ENCODE measurements at places on chromosomes 11 and 22. TPM values are rescaled to one million over a fixed set of nuclear protein-coding genes. Genes with fewer than 3 reads are reported as not detected.
A peak's percentile ranks its signal among the peaks of the same experiment; 100 is the strongest.

- H3K4me1 ChIP-seq: peaks cover 32% of the 10 kb centered on the region
- peak overlapping the region; percentile 72 for H3K27ac ChIP-seq
- no peak for DNase-seq
- no peaks in the 10 kb centered on the region for H3K27me3 ChIP-seq
Measured at GRCh38 chr11:61948505-61948904, 1.6 kb upstream of the BEST1 start.

Gene SESN3
- total RNA-seq: 8.1 TPM

GRCh38 chr11:61688365-61689163 is 8.4 kb downstream of the DAGLA start:
- DNase-seq: peak; percentile 80
- H3K4me1 ChIP-seq: peaks cover 44% of the 10 kb centered on the region
- H3K27me3 ChIP-seq: no peaks in the 10 kb centered on the region
- H3K36me3 ChIP-seq: no peaks in the 10 kb centered on the region
- peak overlapping the region; percentile 44 for H3K4me3 ChIP-seq

- no peak overlapping the region for H3K4me3 ChIP-seq
- no peaks in the 10 kb centered on the region for H3K36me3 ChIP-seq
- H3K4me1 ChIP-seq: no peaks in the 10 kb centered on the region
- DNase-seq: peak; percentile 31
- peaks cover 37% of the 10 kb centered on the region for H3K27me3 ChIP-seq
Measured at GRCh38 chr22:42397332-42398249, 34.6 kb downstream of the NFAM1 start.

DNA sequence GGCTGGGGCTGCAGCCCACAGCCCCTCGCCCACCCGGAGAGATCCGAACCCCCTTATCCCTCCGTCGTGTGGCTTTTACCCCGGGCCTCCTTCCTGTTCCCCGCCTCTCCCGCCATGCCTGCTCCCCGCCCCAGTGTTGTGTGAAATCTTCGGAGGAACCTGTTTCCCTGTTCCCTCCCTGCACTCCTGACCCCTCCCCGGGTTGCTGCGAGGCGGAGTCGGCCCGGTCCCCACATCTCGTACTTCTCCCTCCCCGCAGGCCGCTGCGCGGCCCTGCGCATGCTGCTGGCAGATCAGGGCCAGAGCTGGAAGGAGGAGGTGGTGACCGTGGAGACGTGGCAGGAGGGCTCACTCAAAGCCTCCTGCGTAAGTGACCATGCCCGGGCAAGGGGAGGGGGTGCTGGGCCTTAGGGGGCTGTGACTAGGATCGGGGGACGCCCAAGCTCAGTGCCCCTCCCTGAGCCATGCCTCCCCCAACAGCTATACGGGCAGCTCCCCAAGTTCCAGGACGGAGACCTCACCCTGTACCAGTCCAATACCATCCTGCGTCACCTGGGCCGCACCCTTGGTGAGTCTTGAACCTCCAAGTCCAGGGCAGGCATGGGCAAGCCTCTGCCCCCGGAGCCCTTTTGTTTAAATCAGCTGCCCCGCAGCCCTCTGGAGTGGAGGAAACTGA is 731 bp downstream of the GSTP1 start:
- H3K4me3 ChIP-seq: peak overlapping the region; percentile 91
- DNase-seq: peak; percentile 75
- peak overlapping the region; percentile 99 for H3K27ac ChIP-seq
- H3K36me3 ChIP-seq: peaks cover 34% of the 10 kb centered on the region

Gene CASP1
- total RNA-seq: 11.8 TPM

- no peaks in the 10 kb centered on the region for H3K36me3 ChIP-seq
- no peak overlapping the region for H3K27ac ChIP-seq
- no peak overlapping the region for H3K4me3 ChIP-seq
- H3K4me1 ChIP-seq: no peaks in the 10 kb centered on the region
- DNase-seq: no peak
Measured at GRCh38 chr11:27904358-27905055, 203.4 kb downstream of the KIF18A start.

Gene ARHGEF17
- 53.1 TPM for total RNA-seq

GRCh38 chr11:102599642-102600261 is 25.4 kb downstream of the MMP20 start:
- no peak overlapping the region for H3K4me3 ChIP-seq
- H3K4me1 ChIP-seq: peaks cover 4% of the 10 kb centered on the region
- no peak for DNase-seq
- no peaks in the 10 kb centered on the region for H3K27me3 ChIP-seq
- H3K36me3 ChIP-seq: no peaks in the 10 kb centered on the region
- H3K27ac ChIP-seq: no peak overlapping the region

GRCh38 chr22:49921508-49922278 is 3.3 kb downstream of the CRELD2 start:
- H3K4me3 ChIP-seq: no peak overlapping the region
- no peak overlapping the region for H3K27ac ChIP-seq
- H3K4me1 ChIP-seq: peaks cover 27% of the 10 kb centered on the region
- H3K36me3 ChIP-seq: peaks cover 49% of the 10 kb centered on the region
- DNase-seq: no peak

Gene EMSY
- 18.7 TPM for total RNA-seq

DNA sequence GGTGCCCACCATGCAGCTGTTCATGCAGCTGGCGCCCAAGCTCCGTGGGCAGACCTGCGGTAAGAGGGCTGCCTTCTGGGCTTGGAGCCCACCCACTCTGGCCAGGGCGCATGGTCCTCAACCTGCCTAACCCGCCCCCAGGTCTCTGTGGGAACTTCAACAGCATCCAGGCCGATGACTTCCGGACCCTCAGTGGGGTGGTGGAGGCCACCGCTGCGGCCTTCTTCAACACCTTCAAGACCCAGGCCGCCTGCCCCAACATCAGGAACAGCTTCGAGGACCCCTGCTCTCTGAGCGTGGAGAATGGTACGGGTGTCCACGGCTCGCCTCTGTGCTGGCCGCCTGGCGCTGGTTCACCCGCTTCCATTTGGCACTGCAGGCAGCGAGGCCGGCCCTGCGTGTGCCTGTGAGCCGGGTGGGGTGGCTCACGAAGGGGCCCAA is 11.0 kb downstream of the MUC5AC start:
- DNase-seq: peak; percentile 11
- H3K4me3 ChIP-seq: no peak overlapping the region
- peaks cover 10% of the 10 kb centered on the region for H3K27me3 ChIP-seq
- H3K4me1 ChIP-seq: no peaks in the 10 kb centered on the region

GRCh38 chr11:72856065-72856464 is 41.9 kb downstream of the ATG16L2 start:
- no peaks in the 10 kb centered on the region for H3K36me3 ChIP-seq
- peaks cover 24% of the 10 kb centered on the region for H3K4me1 ChIP-seq
- DNase-seq: no peak
- H3K27me3 ChIP-seq: no peaks in the 10 kb centered on the region
- H3K27ac ChIP-seq: peak overlapping the region; percentile 72

DNA sequence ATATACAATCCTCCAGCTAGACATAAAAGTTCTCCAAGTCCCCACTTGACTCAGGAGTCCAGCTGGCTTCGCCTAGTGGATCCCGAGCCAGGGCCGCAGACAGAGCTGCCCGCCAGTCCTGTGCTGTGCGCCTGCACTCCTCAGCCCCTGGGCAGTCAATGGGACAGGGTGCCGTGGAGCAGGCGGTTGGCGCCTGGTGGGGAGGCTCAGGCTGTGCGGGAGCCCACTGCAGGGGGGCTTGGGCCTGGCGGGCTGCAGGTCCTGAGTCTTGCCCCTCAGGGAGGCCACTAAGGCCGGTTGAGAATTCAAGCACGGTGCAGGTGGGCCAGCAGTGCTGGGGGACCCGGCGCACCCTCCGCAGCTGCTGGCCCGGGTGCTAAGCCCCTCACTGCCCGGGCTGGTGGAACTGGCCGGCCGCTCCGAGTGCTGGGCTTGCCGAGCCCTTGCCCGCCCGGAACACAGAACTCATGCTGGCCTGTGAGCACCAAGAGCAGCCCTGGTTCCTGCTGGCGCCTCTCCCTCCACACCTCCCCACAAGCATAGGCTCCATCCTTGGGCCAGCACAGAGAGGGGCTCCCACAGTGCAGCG is 884.8 kb upstream of the LRRC4C start:
- DNase-seq: no peak
- H3K27me3 ChIP-seq: no peaks in the 10 kb centered on the region
- no peaks in the 10 kb centered on the region for H3K36me3 ChIP-seq
- H3K27ac ChIP-seq: no peak overlapping the region

- H3K4me1 ChIP-seq: peaks cover 17% of the 10 kb centered on the region
- no peak overlapping the region for H3K27ac ChIP-seq
- H3K36me3 ChIP-seq: no peaks in the 10 kb centered on the region
- H3K27me3 ChIP-seq: peaks cover 81% of the 10 kb centered on the region
- no peak for DNase-seq
Measured at GRCh38 chr22:48493733-48494132, 1333.9 kb downstream of the BRD1 start.

GRCh38 chr22:40661671-40662070 is 17.6 kb upstream of the MCHR1 start:
- no peaks in the 10 kb centered on the region for H3K36me3 ChIP-seq
- H3K27me3 ChIP-seq: no peaks in the 10 kb centered on the region
- DNase-seq: no peak

GRCh38 chr11:61019037-61019831 is 47.8 kb downstream of the CD6 start:
- no peak for DNase-seq
- peaks cover 16% of the 10 kb centered on the region for H3K4me1 ChIP-seq
- no peak overlapping the region for H3K27ac ChIP-seq
- peaks cover 78% of the 10 kb centered on the region for H3K27me3 ChIP-seq
- no peaks in the 10 kb centered on the region for H3K36me3 ChIP-seq

DNA sequence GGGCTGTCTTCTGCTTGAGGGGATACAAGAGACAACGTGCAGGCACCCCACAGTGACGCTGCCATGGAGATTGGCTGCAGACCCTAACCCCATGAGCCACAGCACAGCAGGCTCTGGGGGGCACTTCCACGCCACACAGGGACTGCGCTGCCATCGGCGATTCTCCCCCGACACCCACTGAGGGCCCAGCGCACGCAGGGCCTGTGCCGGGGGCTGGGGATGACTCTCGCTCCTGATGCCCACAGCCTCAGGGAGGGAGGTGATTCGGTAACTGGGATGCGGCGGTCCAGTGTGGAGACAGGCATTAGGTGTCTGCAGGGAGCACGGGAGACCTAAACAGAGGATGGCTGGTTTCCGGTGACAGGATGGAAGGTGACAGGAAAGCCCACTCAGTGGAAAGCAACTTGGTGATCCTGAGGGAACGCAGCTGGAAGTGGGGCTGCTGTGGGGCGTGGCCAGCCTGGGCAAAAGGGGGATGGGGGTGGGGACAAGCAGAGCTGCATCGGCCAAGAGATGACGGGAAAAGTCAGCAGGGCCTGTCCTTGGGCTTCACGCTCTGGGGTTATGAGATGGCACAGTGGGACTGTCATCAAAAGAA is 37.7 kb downstream of the EFCAB6 start:
- no peaks in the 10 kb centered on the region for H3K36me3 ChIP-seq
- H3K27ac ChIP-seq: no peak overlapping the region
- H3K27me3 ChIP-seq: no peaks in the 10 kb centered on the region
- H3K4me3 ChIP-seq: no peak overlapping the region

Gene SERPING1
- 94.6 TPM for total RNA-seq

DNA sequence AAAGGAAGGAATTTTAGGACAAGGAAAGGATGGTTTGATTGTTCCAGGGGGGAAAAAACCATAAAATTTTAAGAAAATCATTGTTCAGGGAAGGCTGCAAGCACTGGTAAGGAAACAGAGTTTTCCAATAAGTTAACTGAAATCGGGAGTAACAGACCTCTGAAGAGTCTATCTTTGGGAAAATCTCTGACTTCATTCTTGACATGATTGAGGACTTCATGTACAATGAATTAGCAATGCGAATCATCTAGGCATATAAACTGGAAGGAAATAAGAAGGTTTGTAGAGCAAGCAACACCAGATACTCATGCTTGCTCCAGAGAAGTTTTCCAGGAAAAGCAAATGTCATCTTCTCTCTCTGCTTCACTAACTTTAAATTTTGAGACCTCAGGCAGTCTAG is 18.5 kb downstream of the APLP2 start:
- no peaks in the 10 kb centered on the region for H3K27me3 ChIP-seq
- H3K4me1 ChIP-seq: peaks cover 41% of the 10 kb centered on the region
- no peak for DNase-seq
- no peak overlapping the region for H3K4me3 ChIP-seq

DNA sequence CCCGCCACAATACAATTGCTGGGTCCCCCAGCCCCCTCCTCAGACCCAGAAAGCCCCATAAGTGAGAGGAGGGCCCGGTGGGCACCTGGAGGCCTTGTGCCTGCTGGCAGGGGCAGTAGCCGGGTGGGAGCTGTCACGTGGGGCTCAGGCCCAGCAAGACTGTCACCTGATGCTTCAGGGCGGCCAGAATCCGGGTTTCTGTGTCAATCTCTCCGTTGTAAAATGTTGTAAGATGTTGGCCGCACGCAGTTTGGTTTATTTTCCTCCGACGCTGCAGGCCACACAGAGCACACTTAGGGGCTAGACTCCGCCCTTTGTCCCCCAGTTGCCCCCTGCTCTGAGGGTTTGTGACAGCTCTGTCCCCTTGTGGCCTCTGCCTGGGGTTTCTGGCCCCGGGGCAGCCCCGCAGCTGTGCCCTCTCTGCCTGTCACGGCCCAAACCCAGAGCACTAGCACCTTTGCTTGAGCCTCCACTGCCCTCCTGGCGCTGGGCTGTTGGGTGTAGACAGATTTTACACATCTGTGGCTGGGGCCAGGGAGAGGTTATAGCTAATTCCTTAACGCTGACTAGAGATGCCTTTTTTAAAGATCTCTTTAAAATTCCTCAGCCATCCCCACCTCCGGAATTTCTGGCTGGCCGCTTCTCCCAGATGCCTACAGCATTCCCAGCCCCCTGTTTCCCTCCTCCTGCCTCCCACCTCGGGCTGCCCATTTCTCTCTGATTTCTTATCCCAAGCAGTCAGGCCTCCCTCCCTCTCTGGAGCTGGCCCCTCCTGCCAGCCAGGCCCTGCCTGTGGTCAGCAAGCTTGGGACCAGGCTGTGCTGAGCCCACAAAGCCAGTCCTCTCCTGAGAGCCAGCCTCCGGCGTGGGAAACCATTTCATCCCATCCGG is 3.2 kb upstream of the PRR5 start:
- no peak overlapping the region for H3K4me3 ChIP-seq
- no peak for DNase-seq
- peaks cover 11% of the 10 kb centered on the region for H3K4me1 ChIP-seq
- H3K36me3 ChIP-seq: no peaks in the 10 kb centered on the region
- peaks cover 45% of the 10 kb centered on the region for H3K27me3 ChIP-seq

GRCh38 chr11:75233754-75234172 is 6.8 kb upstream of the TPBGL start:
- no peak overlapping the region for H3K27ac ChIP-seq
- no peaks in the 10 kb centered on the region for H3K4me1 ChIP-seq
- peaks cover 66% of the 10 kb centered on the region for H3K27me3 ChIP-seq
- no peak overlapping the region for H3K4me3 ChIP-seq

DNA sequence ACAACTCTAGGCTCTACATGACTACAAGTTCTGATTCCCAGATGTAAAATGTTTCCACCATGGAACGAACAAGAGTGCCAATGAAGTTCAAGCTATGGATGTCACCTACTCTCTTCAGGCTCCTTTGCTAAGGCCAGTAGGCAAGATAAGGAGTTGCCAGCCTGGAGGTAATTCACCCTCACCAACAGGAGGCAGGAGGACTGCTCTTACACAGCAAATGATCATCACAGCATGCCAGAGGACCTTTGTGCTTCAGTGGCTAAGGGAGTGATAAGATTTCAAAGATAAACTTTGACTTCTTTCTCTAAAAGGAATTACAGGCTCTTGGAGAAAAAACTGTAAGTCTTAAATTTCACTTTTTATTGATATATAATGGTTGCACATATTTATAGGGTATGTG is 54.1 kb upstream of the SLC36A4 start:
- no peaks in the 10 kb centered on the region for H3K27me3 ChIP-seq
- no peak for DNase-seq
- no peaks in the 10 kb centered on the region for H3K4me1 ChIP-seq
- H3K4me3 ChIP-seq: no peak overlapping the region
